Activated T-helper 2 cell treated with anti-CD3 and anti-CD28 coated beads, Interferon-gamma antibody, Interleukin-2, Interleukin-4, amounts not matched to agents 10 μg/mL and 5 μg/mL and 100 μg/mL, durations not matched to agents 14 hours and 24 hours and 36 hours (primary cell): ENCODE measurements at places on chromosomes 1 and 21. TPM values are rescaled to one million over a fixed set of nuclear protein-coding genes. Genes with fewer than 3 reads are reported as not detected.
A peak's percentile ranks its signal among the peaks of the same experiment; 100 is the strongest.

- DNase-seq: peak; percentile 39
Observed at GRCh38 chr1:244319283-244320132, 132.2 kb downstream of the ADSS2 start.

DNA sequence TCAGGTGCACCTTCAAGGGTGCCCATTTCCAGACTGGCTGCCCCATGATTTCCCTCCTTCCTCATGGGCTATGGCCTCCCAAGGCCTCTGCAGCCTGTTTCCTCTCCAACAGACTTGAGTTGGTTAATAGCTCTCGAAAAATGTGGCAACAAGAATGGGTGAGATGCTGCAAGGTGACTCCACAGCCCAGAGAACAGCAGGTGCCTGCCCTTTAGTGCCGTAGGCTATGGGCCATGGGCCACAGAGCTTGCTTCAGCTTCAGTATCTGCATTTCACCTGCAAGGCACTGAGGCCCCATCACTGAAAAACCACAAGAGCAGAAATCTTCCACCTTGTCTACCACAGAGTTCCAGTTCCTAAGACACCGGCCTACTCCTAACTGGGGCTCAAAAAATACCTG is 122.0 kb downstream of the ETS2 start:
- no peak for DNase-seq

DNA sequence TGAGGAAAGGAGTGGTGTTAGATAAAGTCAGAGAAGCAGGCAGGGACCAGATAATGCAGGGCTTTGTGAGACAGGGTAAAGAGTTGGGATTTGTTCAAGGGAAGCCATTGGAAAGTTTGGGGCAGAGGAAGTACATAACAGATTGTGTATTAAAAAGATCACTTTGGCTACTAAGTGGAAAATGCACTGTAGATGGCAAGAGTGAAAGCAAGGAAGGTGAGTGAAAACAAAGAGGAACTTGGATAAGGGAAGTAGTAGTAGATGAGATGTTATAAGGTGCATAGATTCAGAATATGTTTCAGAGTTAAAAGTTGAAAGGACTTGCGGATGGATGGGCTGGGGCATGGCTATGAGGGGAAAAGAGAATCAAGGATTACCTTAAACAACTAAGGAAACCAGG is 17.4 kb downstream of the MRPL39 start:
- no peak for DNase-seq

DNA sequence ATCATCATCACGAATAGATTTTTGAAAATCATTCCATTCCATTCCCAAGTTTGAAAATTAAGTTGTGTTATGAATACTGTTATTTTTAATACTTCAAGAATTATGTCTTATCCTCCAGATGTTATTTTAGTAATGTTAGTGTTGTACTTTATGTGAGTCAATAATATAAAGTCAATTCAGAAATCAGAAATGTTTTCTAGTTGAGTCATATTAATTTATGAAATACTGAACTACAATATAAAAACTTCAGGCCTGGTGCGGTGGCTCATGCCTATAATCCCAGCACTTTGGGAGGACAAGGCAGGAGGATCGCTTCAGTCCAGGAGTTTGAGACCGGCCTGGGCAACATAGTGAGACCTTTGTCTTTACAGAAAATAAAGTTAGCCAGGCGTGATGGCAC is 38.4 kb upstream of the GPR25 start:
- DNase-seq: no peak

GRCh38 chr21:17428484-17428869 is 84.4 kb upstream of the CXADR start:
- no peak for DNase-seq

- DNase-seq: no peak
Observed at GRCh38 chr1:207673399-207673798, 28.5 kb downstream of the CR1L start.

DNA sequence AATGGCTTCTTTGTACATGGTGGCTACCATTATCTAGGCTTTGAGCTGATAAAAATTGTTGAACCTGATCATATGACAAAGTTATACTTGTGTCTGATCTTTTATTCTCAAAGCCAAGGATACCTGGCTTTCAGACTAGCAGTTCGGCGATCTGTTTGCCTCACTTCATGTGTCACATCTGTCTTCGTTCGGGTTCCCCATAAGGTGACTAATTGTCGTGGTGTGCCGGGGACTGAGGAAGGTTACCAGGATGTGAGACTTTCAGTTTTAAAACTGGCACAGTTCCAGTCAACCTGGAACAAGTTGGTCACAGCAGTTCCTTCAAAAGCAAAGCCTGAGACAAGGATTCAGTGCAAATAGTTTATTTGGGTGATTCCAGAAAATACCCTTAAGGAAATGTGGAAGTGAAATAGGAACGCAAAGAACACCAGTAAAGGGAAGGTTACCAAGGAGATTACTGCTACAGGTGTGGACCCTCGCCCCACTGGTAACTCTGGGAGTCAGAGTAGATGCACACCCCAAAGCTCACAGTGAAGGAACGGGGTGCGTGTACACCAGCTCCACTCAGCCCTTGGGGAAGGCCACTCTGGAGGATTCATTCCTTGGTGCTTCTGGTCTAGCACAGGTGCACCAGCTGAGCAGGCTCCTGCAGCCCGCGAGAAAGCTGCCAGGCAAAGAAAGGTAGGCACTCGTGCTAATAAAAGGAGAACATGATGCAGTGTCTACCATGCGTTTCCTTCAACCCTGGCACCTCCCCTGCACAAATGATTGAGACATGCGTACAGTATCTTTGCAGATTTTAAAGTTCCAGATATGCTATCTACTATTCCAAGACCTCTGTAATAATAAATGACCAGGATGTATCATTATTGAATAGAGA is 69.0 kb downstream of the VWA5B1 start:
- no peak for DNase-seq

GRCh38 chr1:55447488-55447887 is 232.3 kb upstream of the USP24 start:
- no peak for DNase-seq

GRCh38 chr1:61184040-61184713 is 101.8 kb downstream of the NFIA start:
- DNase-seq: no peak

The MCOLN2 gene
- total RNA-seq: 142 and 143 TPM in 2 replicates

The IL19 gene
- not detected in 2 replicates for total RNA-seq

The SYPL2 gene
- 0.11 TPM in 1 of 2 replicates, not detected in the other for total RNA-seq

The TMEM82 gene
- total RNA-seq: not detected in 2 replicates
